Airway epithelial cell (primary cell): ENCODE measurements at places on chromosomes 16 and 17. TPM values are rescaled to one million over a fixed set of nuclear protein-coding genes. Genes with fewer than 3 reads are reported as not detected.

TBC1D3K gene
- total RNA-seq, result not detected in 2 replicates

GPRC5B gene
- total RNA-seq, result 0.05 and 0.28 TPM in 2 replicates

OR4D1 gene
- not detected in 2 replicates for total RNA-seq

XAF1 gene
- total RNA-seq, result 0.21 TPM in 1 of 2 replicates, not detected in the other
